ENCODE measurements at places on chromosomes 7 and 10.
A peak's percentile ranks its signal among the peaks of the same experiment; 100 is the strongest.

DNA sequence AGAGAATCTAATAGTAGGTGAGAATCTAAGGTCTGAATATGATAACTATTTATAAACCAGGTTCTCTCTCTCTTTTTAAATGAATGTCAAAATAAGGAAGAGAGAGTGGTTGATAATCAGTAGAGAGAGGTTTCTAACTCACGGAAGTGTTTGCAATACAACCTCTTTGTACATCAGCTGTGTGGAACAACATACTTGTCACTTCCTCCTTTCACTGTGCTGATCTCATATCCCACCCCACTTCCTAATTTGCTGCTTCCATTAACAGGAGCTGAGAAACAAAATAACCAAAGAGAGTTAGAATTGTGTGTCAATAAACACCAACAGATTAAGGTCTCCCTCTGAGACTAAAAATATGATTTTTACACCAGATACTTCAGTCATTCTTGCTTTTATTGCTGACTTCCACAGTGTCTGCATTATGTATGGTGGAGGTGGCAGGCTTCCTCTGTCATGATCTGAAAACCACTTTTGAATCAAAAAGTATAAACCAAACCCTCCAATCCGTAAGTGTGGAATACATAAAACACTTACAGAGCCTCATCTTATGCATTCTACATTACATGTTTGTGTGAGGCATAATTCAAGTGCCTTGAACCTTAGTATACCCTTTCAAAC, 25.0 kb downstream of the CACUL1 start:
- no peak for DNase-seq

- no peak for DNase-seq
Observed at GRCh38 chr7:116399819-116400218, 99.7 kb upstream of the CAV2 start.

DNA sequence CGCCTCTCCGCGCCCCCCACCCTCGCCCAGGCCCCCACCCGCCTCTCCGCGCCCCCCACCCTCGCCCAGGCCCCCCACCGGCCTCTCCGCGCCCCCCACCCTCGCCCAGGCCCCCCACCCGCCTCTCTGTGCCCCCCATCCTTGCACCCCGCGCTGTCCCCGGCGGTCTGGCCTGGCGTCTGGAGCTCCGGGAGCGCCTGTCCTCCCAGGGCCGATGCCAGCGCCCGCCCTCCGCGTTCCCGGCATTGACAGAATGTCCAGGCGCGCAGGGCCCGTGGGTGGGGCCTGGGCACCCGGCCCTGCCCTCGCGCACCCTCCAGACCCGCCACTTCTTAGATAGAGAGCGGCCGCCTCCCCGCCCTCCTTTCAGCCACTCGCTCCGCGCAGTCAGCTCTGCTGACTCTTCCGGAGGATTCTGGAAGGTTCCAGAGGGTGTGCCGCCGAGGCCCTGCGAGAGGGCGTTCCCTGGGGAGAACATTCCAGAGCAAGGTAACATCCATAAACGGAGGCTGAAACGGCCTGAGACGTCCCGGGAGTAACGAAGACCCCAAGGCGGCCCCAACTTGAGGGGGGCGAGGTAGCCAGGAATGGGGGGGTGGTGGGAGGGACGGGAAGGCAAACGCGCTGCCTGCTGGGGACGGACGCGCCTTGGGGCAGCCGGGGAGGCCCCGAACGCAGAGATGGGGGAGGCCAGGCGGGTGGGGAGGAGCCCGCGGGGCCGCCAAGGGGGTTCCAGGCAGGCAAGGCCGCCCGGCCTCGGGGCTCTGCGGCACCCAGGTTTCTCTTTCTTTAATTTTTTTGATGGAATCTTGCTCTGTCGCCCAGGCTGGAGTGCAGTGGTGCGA, 117.8 kb downstream of the DYNC2I1 start:
- DNase-seq = no peak

- DNase-seq = no peak
Observed at GRCh38 chr10:98019784-98020183, 10.6 kb downstream of the CRTAC1 start.

DNA sequence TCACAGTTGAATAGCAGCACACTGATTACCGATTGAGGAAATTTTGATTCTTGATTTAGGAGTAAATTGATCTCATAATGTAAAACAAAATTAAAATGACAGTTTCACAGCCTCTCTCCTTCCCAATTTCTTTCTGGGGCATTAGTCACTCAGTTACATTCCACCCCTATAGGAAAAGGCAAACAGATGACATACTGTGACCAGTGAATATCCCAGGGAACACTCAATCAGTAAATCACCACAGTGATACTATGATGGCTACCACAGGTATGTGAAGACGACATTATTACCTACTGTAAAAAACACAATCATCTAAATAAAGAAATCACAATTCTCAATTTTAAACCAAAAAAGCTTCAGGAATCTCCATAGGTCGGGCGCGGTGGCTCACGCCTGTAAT, 15.5 kb downstream of the CTTNBP2 start:
- no peak for DNase-seq

GRCh38 chr10:68049289-68050078, 25.6 kb downstream of the HERC4 start:
- DNase-seq = no peak

GRCh38 chr10:97822261-97822687, 27.4 kb upstream of the GOLGA7B start:
- no peak for DNase-seq

- no peak for DNase-seq
Observed at GRCh38 chr10:132861116-132861691, 75.3 kb upstream of the NKX6-2 start.

DNA sequence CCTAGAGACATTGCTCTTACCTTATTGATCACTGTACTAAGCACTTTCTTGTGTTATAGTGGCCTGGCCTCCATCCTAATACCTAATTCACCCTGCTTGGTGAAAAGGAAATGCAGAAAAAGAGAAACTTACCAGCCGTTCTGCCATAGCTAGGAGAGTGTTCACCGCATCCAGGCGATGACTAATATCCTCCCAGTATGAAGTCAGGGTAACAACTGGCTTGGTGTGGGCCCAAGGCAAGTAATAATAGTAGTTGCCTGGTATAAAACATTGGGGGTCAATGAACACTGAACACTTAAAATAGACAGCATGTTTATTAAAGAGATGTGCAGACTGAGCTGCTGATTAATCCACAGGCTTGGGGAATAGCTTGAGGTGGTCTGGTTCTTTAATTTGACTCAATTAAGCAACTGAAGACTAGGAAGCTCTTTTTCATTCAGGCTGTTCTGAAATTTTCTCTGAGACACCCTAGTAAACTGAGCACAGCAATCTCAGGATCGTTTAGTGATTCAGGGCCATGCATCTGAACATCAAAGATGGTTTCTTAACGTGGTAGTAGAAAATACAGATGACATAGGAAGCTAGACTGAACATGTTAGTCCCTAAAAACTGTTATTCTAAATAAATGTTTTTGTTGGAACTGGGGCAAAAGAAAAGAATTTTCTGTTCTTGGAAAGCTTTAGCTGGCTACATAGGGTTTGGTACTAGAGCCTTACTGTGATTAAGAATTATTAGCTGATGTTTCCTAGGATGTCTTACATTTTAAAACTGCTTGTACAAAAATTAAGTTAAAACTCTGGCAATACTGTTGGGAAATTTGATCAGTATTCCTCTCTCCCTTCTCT, 102.2 kb downstream of the MYOF start:
- no peak for DNase-seq

DNA sequence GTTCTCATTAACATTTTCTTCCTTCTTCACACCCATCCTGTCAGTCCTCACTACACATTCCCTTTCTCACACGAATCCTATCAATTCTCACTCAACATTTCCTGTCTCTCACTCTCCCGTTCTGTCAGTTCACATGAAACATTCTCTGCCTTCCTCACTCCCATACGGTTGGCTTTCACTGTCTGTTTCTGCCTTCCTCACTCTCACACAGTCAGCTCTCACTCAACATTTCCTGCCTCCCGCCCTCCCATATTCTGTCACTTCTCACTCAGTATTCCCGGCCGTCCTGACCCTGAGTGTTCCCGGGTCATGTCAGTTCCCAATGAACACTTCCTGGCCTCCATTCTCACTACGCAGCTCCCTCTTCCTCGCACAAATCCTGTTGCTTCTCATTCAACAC, 61.5 kb downstream of the DYNC2I1 start:
- no peak for DNase-seq

DNA sequence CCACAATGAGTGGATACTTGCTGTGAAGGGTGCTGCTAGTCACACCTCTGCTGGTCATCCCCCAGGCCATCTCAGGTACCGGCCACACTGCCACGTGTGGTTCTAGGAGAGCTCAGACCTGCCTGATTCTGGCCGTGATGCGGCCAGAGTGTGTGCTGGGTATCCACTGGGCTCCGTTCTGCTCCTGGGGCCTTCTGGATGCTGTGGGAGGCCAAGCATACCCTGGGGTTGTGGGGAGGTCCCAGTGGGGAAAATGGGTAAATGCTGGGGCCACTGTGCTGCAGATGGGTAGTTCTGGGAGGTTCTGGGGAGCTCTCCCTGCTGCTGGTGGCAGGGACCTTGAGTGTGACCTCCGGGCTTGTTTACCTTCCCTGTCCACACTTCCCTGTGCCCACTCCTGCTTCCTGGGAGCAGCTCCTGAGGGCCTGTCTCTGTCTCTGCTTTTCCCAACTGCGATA, 318.4 kb downstream of the GLRX3 start:
- DNase-seq = no peak

DNA sequence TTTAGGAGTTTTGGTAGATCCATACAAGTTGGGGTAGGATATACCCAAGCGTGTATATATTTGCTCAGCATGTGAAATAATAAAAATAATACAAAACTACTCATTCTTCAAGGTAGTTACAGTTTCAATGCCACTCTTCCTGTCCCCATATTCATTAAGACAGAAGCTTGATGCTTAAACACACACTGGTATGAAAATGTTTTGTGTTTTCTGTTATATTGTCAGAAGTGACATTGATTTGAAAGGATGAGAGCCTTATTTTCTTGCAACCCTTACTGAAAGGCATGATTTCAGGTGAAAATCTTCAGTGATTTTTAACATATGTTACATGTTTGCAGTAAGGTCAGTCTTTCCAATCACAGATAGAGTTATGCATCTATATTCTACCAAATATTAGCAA, 233.6 kb downstream of the TRIL start:
- no peak for DNase-seq

- no peak for DNase-seq
Observed at GRCh38 chr7:16874066-16874465, 7.7 kb downstream of the AGR3 start.

DNA sequence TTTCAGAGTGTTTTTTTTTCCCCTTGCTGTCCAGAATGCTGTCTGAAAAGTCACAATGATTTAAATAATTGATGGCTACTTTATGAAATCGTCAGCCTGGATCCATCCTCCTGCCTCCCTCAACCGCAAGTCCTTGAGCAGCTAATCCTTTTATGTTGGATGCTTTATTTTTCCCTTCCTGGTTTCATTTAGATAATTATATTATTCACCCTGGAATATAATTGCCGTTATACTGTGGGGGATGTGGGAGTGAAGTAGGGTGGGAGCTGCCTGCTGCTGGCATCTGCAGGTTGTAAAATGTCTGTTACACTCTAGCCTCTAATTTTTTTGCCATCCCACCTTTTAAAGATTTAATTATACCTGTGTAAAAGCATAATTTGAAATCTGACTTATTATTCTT, 290.5 kb upstream of the LRGUK start:
- no peak for DNase-seq

DNA sequence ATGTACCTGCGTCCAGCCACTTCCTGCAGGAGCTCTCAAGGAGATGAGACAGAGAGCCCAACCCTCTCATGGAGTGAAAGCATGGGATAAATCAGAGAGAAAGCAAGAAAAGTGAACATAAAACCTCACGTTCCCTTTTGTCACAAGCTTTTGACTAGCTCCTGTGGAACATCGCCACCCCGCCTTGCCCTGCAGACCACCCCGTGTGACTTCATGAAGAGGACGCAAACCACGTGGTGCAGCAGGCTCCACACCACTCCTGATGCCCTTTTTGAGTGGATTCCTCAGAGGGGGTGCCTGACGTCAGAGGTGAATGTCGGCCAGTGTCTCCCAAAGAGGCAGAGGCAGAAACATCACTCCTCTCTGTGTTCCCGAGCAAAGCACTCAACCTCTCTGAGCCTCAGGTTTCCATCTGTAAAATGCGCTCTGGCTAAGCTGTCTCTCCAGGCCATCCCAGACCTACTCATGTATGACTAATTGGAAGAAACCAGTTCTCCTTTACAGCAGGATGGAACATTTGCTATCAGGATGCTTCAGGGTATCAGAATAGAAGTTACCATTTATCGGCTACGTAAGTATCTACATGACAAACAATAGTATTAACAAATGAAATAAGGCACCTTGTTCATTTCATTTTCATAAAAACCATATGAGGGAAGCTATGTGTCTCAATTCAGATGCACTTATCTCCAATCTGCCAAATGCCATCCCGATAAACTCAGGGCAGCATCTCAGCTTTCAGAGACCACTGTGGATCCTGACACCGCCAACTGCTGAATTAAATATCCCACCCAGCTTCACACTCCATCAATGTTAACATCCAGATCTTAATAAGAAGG, 5.3 kb downstream of the ZNF488 start:
- DNase-seq = no peak

- no peak for DNase-seq
Observed at GRCh38 chr7:106369352-106369751, 84.6 kb upstream of the NAMPT start.

DNA sequence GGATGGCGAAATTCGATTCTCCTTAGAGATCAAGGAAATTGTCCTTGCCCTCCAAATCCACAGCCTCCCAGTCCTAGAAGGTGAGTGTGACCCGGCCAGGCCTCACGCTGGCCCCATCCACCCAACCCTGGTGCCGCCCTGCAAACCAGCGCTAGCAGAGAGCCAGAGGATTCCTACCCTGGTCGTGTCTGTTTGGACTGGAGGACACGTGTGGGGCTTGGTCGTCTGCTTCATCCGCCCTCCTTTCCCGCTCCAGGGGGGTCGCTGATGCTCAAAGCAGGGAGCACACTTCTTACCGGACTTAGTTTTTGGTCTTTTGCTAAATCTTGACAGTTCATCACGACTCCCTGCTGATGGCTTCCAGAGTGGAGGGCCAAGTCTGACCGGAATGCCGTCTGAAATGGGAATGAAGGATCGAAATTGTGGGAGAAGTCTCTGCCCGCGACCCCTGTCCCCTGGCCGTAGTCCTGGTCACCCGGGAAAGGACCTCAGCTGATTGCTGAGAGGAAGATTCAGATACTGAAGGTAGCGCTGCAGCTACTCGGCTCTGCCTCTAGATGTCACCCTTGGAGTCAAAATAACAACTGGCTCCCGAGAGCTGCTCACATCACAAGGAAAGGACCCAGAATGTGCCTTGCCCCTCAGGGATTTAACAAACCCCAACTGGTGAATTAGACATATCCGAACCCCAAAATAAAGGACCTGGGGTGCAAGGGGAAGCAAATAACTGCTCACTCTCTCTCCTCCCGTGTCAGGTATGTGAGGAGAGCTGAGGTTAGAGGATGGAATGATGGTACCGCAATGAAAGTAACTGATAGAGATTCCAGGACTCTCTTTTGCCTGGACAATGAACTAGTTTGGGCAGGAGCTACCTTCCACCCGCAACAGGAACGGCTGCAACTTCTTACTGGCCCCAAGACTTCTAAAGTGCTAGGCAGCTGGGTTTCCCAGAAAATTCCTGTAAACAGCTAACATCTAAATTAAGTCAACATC, 23.5 kb upstream of the ORC5 start:
- peak; percentile 34 for DNase-seq
